ENCODE measurements at places on chromosomes 11 and 22. TPM values are rescaled to one million over a fixed set of nuclear protein-coding genes. Genes with fewer than 3 reads are reported as not detected.

RCOR2 gene
- total RNA-seq = 0.07 TPM

IGLL1 gene
- not detected for total RNA-seq

POTEH gene
- not detected for total RNA-seq

P2RY2 gene
- 15.2 TPM for total RNA-seq

DEFB131B gene
- total RNA-seq = not detected

TEX12 gene
- 0.25 TPM for total RNA-seq

THOC5 gene
- total RNA-seq = 38.8 TPM

HPX gene
- total RNA-seq = 0.27 TPM

SCGB1D2 gene
- not detected for total RNA-seq

ELMOD1 gene
- not detected for total RNA-seq

TMEM151A gene
- not detected for total RNA-seq

PLAAT5 gene
- total RNA-seq = not detected

TSGA10IP gene
- not detected for total RNA-seq
